ENCODE measurements at places on chromosomes 6 and 20. TPM values are rescaled to one million over a fixed set of nuclear protein-coding genes. Genes with fewer than 3 reads are reported as not detected.

DNA sequence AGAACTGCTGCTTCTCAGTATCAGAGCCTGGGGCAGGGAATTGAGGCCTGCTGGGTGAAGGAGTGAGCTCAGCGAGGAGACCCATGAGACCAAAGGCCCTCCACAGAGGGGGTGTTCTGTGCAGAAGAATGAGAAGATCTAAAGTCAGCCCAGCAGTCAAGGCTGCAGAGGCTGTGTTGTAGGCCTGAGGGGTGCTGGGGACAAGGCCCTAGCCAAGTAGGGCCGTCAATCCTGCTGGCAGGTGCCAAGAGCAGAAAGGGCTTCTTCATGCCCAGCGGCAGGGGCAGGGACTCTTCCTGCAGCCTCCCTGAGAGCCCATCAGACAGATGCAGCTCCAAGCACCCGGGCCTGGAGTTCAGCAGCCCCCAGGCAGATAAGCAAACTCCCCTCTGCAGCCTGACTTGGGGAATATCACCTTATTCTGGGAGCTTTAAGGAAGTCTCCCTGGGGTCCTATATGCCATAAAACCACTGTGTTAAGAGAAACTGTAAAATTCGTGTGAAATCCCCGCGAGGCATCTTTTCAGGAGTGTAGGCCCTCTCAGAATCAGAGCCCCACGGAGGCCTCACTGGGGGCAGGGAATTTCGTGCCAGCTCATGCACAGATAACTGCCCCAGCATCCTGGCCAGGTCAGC, 9.0 kb downstream of the CCDC167 start:
- no peak for DNase-seq

The C2 gene
- 4.9 TPM for total RNA-seq

The C20orf141 gene
- total RNA-seq, result not detected

The ENPP4 gene
- 4.6 TPM for total RNA-seq

GRCh38 chr6:136511926-136512325, 38.3 kb downstream of the MAP7 start:
- DNase-seq, result no peak

GRCh38 chr6:157571950-157572349, 191.0 kb downstream of the ZDHHC14 start:
- no peak for DNase-seq

DNA sequence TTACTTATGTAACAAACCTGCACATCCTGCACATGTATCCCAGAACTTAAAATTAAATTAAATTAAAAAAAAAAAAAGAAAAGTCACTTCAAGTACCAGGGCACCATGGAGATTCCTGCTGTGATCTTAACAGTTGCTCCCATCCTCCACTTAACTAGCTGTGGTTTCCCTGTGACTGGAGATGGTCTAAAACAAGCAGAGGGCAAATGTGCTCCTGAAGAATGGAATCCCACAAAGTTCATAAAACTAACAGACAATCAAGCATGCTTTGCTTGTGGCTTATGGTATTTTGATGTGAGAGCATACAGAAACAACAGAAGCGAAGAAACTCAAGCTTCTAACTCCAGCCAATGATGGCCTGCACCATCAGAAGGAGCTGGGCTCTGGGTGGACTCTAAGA, 153.6 kb upstream of the KCNK16 start:
- DNase-seq, result no peak

DNA sequence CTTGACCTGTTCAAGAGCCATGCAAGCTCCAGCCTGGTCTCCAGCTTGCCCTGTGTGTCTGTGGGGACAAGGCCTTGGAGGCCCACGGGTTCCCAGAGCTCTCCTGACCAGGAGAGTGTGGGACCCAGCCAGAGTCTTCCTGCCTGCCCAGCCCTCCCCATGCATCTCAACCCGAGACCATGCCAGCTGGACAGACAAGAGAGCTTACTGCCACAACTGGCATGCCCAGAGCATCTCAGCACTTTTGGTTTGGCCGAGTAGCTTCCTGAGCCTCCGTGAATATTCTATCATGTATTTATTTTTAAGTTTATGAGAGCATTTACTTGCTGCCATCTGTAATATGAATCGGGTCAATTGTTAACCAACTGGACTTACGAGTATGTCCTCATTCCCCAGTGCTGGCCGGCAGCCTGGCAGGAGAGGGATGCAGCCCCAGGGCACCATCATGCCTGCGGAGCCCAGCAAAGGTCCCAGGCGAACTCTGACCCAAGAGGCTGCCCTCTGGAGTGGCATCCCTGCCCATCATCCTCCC, 14.9 kb downstream of the IP6K3 start:
- no peak for DNase-seq

DNA sequence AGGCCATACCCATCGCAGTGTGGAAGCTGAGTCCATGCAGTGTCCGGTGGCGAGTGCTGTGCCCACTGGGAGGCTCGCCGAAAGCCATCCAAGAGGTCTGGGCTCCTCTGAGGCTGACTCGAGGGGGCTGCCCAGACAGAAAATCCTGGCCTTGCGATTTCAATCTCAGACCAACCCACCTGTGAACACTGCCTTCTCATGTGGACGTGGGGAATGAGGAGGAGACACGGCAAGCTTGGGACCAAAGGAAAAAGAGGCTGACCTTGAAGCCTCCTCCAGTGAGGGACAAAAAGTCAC, 157.2 kb upstream of the AFDN start:
- DNase-seq, result no peak

DNA sequence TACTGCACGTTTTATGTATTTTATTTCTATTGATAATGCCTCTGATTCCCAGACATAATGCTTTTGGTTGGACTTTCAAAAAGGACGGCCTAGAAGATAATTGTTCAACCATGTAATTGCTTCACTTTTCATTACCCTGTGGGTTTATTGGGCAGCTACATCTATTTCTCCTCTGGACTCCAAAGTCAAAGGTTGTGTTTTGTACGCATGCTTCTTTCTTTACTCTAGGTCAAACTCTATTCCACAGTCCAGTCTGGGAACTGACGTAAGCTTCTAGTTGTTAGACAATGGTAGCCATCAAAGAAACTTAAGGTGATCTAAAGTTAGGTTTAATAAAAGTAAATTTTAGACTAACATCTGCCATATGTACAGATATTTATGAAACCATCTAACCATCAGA, 6.6 kb upstream of the SLC17A3 start:
- DNase-seq, result no peak

DNA sequence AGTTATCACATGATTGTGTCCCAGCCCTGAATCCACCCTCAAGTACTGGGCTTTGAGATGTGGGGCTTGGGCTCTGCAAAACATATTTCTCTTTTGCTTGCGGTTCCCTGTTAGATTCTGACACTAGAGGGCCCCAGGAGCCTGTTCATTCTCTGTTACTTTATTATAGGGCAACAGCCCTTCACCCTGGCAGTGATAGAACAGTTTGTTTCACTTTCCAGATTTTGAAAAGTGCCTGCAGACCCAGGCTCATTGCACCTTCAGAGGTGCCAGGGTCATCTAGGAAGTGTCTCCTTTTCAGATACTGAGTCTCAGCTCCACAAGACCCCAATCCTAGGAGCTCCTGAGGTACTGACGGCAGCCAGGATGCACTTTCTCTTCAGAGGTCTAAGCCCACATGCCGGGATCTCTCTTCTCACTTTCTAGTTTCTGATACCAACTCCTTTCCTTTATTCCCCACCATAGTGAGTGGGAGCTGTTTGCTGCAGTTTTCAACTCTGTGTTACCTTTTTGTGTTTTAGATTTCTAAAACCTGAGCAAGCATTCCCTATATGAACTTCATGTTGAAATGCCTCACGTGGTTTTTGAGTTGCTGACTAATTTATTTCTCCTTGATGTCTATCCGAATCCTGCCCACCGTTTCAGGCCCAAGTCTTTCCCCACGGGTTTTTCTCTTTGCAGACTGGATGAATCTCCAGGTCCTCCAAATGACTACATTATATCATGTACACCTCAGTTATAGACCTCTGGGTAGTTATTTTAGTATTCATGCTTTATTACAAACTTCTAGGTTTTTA, 10.9 kb downstream of the ABT1 start:
- DNase-seq, result peak; percentile 52

- no peak for DNase-seq
Measured at GRCh38 chr6:139439349-139439748, 64.9 kb upstream of the CITED2 start.

- DNase-seq, result no peak
Measured at GRCh38 chr20:23164176-23164601, 78.1 kb upstream of the CD93 start.
